Fibroblast of villous mesenchyme (primary cell): ENCODE measurements at places on chromosomes 16 and 17.

- peak; percentile 84 for DNase-seq
Measured at GRCh38 chr17:30433514-30433913, 43.7 kb upstream of the GOSR1 start.

DNA sequence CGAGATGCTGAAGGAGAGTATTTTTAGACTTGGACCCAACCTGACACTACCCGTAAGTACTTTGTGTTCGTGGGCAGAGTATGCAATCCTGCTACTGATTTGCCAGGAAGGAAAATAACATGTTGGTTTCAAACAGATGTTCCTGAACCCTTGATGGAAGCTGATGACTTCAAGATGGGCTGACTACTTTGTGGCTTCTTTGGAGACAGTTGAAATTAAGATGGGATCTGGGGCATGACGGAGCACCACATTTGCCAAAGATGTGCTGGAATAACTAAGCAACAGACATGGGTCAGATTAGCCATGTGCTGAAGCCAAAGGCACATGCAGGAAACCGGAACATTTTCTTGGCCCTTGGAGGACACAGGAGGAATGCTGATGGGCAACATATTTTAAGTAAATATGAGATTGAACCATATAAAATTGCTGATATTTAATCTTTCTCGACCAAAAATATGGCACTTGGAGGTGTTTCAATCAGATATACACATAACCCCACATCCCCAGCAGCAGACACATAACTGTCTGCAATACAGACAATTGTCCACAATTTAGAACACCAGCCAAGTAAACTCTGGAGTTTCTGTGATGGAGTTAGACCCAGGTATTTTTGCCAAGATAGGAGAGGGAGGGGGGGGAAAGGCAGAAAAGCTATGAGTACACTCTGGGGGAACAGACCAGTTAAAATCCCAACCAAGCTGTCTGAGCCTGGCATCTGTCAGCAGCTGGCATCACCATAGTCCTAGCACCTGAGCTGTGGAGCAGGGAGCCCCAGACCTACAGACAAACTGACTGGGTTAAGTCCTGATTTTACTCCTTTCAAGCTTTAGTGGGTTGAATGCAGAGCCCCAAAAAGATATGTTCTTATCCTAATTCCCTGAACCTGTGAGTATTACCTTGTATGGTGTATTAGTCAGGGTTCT is 329.4 kb upstream of the CDH5 start:
- peak; percentile 17 for DNase-seq

GRCh38 chr17:79953335-79953734 is 82.3 kb downstream of the TBC1D16 start:
- no peak for DNase-seq

DNA sequence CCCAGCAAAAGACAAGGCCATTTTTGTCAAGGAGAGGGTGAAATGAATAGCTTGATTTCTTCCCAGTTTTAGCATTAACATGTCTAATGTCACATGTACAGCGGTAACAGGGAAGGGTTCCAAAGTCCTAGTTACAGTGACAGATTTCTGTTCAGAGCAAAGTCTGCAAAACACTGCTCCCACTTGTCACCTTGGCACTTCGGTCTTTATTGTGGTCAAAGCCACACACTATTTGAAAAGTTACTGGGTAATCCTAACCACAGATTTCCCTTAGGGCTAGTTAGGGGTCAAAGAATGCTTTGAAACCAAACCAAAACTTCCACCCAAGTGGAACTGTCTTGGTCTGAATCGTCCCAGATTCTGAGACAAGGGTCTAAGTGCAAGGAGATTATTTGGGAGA is 455.6 kb downstream of the HS3ST3B1 start:
- no peak for DNase-seq

DNA sequence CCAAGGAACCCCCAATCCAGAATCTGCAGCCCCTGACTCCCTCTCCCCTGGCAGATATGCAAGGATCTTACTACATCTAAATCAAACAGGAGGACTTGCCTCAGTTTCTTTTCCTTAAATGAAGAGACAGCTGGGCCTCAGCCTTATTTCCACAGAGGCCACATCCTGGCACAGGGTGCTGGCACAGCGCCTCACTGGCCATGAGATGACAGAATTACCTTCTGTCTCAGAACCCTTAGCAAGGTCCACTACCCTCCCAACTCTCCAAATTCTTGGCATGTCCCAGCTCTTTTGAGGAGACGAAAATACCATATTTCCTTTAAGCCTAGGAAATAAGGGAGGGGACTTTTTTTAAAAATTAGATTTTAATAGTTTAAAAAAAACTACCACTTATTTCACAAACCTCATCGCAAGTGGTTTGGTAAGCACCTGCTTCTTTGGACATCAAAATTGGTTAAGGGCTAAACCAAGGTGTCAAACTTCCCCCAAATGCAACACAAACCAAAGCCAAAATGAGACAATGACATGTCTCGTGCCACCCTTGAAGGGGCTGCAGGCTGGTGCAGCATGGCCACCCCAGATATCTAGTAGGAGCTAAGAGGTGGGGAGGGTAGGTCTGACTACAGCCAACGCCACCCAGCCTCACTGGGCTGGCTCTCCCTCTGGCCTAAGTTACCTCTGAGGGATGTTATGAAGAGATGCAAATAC is 25.3 kb downstream of the FAM117A start:
- DNase-seq, result no peak

- peak; percentile 15 for DNase-seq
Measured at GRCh38 chr17:56478836-56479447, 114.6 kb upstream of the NOG start.

GRCh38 chr16:65274566-65274965 is 152.7 kb upstream of the CDH11 start:
- no peak for DNase-seq

DNA sequence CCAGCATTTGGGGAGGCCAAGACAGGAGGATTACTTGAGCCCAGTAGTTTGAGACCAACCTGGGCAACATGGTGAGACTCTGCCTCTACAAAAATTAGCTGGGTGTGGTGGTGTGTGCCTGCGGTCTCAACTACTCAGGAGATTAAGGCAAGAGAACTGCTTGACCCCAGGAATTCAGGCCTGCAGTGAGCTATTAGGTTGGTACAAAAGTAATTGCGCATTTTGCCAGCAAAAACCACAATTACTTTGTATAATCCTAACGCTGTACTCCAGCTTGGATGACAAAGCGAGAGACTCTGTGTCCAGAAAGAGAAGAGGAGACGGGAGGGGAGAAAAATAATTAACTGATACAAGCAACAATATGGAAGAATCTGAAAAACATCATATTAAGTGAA is 32.7 kb downstream of the YWHAE start:
- DNase-seq, result no peak

GRCh38 chr17:38455288-38455915 is 27.1 kb downstream of the ARHGAP23 start:
- no peak for DNase-seq

DNA sequence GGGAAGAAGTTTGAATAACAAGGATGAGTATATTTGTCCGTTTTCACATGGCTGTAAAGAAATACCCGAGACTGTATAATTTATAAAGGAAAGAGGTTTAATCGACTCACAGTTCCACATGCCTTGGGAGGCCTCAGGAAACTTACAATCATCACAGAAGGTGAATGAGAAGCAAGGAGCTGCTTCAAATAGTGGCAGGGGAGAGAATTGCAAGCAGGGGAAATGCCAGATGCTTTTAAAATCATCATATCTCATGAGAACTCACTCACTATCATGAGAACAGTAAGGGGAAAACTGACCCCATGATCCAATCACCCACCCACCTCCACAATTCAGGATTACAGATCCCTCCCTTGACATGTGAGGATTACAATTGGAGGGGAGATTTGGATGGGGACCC is 212.8 kb upstream of the CDH8 start:
- no peak for DNase-seq

- DNase-seq, result no peak
Measured at GRCh38 chr17:1574697-1575471, 12.3 kb upstream of the PITPNA start.

- DNase-seq, result no peak
Measured at GRCh38 chr17:61330174-61331150, 69.2 kb upstream of the TBX2 start.

- peak; percentile 93 for DNase-seq
Measured at GRCh38 chr16:8109510-8110369, 480.6 kb downstream of the TMEM114 start.

DNA sequence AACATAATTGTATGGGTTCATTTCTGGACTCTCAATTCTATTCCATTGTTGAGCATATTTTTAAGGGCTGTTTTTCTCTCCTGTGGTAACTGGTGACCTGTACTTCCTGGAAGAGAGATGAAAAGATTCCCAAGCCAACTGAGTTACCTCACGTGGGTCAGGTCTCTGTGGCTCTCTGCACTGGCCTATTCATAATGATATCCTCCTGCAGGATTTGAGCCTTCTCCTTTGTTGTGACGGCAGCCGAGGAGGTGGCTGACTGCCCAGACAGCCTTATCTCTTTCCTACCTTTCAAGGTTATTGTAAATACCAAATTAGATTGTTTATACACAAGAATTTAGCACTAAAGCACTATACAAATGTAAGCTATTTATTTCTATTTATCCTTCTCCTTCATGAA is 2.7 kb upstream of the ACE start:
- DNase-seq, result no peak

DNA sequence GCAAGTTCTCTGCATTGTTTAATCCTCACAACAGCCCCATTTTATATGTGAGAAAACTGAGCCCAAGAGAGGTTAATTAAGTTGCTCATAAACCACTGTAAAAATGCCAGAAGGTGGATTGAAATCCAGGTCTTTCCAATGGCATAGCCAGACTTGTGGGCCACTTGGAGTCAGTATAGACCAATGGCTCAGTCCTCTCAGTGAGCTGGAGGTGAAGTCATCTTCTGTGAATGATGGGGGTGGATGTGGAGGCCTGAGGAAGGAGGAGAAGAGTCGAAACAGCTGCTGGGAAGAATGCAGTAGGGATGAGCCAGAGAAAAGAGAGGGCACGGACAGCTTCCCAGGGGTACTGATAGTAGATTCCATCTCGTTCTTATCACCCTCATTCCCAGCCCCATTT is 213.4 kb downstream of the SOX9 start:
- peak; percentile 34 for DNase-seq

DNA sequence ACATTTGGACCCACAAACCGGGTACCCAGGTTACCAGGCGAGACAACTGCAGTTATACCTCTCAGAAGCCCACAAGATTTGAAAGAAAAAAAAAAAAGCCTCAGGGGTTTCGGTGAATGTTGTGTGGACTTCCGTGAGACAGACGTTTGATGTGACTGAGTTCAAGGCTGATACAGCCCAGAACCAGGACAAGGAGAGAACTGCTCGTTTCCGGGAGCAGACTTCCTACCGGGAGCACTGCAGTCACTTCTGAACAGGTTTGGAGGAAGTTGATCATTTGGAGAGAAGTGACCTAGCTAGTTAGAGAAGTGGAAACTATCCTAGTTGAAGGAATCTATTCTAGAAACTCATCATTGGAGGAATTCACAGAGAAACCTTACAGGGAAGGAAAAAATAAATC is 847 bp downstream of the CKLF start:
- no peak for DNase-seq

- DNase-seq, result no peak
Measured at GRCh38 chr16:81548876-81549546, 104.4 kb downstream of the CMIP start.
